NAMALWA (cell line): ENCODE measurements at places on chromosomes 13 and 19.
A peak's percentile ranks its signal among the peaks of the same experiment; 100 is the strongest.

DNA sequence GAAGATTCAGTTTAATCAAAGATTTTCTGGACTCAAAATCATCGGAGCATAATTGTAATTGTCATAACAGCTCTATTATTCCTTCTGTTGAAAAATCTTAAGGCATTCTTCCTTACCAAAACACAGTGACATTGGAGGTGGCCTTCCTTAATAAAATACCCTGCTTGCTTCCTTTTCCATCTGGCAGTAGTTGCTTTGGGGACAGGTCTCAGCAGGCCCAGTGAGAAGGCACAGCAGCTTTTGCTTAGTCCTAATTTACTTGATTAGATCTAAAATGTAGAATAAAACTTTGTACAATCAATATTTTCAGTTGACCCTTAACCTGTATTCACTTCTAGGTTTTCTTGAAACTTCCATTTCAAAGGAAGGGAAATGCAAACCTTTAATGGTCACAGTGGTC lies 471.6 kb downstream of the PCDH20 start:
- no peak for DNase-seq

DNA sequence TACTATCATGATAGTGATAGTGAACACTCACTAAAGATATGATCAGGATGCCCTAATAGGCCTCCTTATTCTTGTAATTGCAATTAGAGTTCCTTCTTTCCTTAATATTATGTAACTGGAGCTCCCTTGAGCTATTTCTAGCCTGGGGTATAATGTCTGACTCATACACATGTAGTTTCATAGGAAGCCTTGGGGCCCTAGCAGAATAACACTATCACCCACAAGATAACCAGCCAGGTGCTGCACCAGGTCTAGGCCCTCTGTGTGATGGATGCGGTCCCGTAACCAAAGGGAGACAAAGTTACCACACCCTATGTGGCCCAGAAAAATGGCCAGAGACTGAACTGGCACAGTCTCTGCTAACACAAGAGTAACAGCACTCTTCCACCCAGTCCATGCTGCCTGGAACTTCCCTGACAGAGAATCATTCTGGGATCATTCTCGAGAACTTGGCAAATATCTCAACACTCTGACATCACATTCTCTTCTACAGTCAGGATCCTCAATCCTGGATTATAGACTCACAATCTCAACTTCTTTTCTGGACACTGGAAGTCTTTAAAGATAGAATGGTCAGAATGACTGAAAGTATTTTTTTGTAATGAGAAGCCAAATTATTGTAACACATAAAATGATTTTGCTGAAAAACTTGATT lies 32.6 kb upstream of the IGFL4 start:
- no peak for DNase-seq

- no peak for DNase-seq
These were observed 81.8 kb upstream of the CLDN10 start for GRCh38 chr13:95470574-95471366.

DNA sequence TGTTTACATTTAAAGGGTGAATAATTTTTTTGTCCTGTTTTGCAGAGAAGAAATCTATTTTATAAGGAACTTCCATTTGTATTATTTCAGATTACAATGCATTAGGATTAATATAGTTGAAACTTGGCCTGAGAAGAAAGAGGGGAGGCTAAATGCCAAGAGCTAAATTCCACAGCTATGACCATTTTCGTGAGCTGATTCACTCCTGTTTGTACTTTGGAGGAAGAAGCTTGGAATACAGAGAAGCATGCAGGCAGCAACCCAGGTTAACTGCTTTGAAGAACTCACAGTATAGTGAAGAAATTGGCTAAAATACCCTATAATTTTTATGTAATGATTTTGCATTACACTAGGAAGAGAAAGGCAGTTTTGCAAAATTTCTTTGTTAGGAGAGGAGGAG lies 309.4 kb upstream of the KLF12 start:
- DNase-seq: no peak

DNA sequence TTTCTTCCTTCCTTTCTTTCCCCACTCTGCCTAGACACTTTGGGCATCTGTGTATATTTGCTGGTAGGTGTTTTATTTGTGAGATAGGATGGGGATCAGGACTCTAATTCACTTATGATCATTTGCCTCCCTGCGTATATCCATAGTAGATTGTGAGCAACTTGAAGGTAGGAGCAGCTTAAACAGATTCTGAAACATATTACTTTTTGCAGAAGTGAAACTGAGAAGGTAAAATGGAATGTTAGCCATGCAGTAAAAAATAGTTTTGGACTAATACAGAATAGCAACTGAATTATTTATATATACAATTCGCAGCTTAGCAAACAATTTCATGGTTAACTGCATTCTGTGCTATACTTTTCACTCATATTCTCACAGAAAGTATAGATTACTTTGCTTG lies 38.7 kb downstream of the RNF6 start:
- DNase-seq: peak; percentile 46

- no peak for DNase-seq
These were observed 50.2 kb downstream of the PEPD start for GRCh38 chr19:33471111-33471996.

DNA sequence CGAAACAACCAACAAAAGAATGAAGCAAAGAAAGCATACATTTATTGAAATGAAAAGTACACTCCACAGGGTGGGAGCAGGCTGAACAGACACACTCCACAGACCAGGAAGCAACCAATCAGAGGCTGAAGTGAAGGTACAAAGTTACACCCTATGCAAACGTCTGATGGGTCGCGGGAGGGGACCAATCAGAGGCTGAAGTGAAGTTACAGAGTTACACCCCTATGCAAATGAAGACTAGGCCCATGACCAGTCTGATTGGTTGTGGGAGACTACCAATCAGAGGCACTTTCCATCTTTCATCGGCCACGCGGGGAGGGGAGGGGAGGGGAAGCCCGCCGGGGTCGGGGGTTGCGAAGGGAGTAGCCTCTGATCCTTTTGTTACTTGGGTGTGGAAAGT lies 12.4 kb upstream of the FBL start:
- peak; percentile 52 for DNase-seq

DNA sequence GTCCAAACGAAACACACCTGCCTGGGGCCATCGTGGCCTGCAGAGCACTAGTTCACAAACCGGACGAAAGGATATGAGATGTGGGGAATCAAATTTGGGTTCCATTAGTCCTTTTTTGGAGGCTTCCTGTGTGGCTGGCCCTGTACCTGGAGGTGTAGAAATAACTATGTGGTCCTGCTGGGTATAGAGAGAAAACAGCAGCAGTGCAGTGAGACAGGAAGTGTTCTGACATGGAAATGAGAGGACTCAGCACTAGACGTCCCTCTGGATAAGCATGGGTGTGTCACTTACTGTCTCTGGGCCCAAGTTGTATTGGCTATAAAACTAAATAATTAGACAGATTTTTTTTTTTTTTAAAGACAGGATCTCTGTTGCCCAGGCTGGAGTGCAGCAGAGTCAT lies 12.3 kb downstream of the KDELR1 start:
- DNase-seq: no peak

DNA sequence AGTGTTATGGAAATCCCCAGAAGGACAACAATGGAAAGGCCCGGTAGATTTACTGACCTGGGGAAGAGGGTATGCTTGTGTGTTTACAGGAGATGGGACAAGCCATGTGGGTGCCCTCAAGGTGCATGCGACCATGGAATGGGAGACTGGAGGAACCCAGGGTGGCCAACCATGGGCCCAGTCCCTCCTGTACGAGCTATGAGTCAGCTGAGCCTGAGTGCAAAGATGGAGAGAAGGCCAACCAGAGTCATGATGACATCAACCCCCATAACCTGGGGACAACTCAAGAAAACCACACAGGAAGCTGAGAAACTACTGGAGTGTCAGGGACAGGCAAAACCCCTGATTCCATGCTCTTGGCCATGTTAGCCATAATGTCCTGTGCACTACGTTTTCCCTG lies 7.8 kb downstream of the ZNF350 start:
- DNase-seq: no peak

DNA sequence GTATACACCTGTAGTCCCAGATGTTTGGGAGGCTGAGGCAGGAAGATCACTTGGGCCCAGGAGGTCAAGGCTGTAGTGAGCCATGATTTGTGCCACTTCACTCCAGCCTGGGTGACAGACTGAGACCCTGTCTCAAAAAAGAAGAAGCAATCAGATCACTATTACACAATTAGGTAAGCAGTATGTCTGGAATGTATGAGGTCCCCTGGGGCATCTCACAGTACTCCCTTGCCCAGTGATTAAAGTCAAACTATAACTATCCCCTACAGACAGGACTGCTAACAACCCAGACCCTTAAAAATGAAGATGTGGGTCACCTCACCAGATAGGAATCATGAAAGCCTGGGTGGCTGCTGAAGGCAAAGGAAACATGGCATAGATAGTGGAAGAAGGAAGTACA lies 9.4 kb upstream of the PAN3 start:
- no peak for DNase-seq

DNA sequence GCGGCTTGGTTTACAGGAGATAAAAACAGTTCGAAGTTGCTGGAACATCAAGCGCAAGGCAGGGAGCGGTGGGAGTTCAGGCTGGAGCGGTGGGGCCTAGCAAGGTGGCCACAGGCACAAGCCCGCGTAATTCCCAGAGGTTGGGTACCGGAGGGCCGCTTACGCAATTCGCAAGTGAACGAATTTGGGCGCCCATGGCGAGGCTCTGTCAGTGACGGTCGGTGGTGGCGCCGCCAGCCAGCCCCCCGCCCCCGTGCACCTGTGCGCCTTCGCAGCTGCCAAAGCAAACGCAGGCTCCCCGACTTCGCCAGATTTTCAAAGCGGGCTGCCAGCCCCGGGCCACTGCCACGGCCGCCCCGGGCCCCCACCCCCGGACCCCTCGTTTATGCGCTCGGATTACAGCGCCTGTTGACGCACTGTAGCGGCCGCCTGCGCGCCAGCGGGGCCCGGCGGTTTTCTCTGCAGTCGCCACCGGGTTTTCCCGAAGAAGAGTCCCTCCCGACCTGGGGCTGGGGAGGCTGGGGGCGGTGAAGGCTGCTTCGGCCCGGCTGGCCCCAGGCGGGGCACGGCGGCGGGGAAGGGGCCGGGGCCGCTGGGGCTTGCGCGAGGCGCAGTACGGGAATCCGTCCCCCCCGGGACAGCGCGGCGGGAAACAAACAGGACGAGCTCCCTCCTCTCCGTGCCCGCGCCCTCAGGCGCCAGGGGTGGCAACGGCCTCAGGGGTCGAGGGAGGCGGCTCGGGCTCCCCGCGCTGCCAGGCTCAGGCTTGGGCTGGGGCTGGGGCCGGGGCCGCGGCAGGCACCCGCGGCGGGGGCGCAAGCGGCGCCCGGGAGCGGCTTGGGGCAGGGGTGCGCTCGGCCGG lies 709 bp downstream of the N4BP2L1 start:
- DNase-seq: peak; percentile 79

DNA sequence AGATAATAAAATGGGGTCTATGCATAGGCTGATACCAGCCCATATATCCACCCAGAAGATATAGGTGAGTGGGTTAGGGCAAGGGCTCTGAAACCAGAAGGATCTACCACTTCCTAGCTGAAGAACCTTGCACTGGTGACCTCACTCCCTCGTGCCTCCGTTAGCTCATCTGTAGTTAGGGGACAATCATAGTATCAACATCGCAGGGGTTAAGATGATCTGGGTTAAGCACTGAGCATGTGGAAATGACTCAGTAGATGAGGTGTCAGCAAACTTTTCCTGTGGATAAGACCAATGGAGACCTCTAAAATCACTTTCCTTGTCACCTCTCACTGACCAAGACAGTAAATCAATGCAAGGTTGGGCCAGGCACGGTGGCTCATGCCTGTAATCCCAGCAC lies 30.5 kb downstream of the TNFSF14 start:
- DNase-seq: no peak

- no peak for DNase-seq
These were observed 214.8 kb upstream of the UBL3 start for GRCh38 chr13:30065181-30065580.

- DNase-seq: no peak
These were observed 24.1 kb upstream of the NFIC start for GRCh38 chr19:3342246-3342645.

GRCh38 chr13:36820222-36820621 lies 1.2 kb downstream of the RFXAP start:
- DNase-seq: no peak
